ENCODE measurements at places on chromosomes 12 and 14.
A peak's percentile ranks its signal among the peaks of the same experiment; 100 is the strongest.

DNA sequence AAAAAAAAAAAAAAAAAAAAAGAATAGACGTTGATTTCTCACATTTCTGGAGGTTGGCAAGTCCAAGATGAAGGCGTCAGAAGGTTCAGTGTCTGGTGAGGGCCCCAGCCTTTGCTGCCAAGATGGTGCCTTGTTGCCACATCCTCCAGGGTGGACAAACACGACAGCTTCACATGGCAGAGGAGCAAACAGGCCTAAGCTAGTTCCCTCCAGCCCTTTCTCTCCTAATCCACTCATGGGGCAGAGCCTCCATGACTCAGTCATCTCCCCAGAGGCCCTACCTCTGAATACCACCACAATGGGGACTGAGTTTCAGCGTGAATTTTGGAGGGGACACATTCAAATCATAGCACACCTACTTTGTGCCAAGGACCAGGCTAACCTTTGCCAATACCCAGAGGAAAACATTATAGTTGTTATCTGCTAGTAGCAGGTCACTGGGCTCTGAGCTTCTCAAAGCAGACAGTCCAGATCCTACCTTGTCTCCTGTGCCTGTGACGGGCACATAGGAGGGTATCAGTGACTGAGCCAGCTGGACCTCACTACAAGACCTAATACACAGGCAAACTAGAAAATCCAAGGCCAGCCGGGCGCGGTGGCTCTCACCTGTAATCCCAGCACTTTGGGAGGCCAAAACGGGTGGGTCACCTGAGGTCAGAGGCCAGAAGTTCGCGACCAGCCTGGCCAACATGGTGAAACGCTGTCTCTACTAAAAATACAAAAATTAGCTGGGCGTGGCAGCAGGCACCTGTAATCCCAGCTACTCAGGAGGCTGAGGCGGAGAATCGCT is 10.5 kb upstream of the BCL11B start:
- no peak for DNase-seq

- DNase-seq: no peak
Measured at GRCh38 chr12:98838231-98838647, 193.1 kb downstream of the APAF1 start.

GRCh38 chr12:43287706-43288383 is 264.2 kb downstream of the ADAMTS20 start:
- no peak for DNase-seq

GRCh38 chr14:100330007-100330344 is 6.8 kb downstream of the SLC25A47 start:
- peak; percentile 75 for DNase-seq

DNA sequence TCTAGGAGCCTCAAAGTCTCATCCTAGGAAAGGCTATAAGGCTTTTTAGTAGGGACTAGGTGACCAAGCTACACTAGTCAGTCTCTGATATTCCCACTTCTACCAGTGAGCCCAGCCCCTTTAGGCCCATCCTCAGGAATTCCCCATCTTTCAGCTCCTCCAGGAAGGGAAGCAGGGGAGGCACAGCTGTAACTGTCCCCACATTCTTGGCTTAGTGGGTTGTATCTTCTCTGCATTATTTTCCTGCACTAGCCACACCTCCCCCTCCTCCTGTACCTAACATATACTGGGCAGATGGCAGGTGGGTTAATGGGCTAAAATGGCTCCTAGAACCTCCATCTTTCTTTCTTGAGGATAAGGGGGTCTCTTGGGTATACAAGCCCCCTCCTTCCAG is 424 bp upstream of the CYP27B1 start:
- no peak for DNase-seq

Data from aorta (tissue), 5 donors.